Aorta (tissue), 5 donors: ENCODE measurements at places on chromosomes 5 and 9. TPM values are rescaled to one million over a fixed set of nuclear protein-coding genes. Genes with fewer than 3 reads are reported as not detected.

Gene SHB
- total RNA-seq = 28.7 TPM

Gene EXD3
- total RNA-seq = 38.2 TPM

Gene PHPT1
- total RNA-seq = 84.1 TPM

GRCh38 chr5:96065685-96066385 is 104.2 kb upstream of the ELL2 start:
- H3K27me3 ChIP-seq = no peaks in the 10 kb centered on the region
- peaks cover 7% of the 10 kb centered on the region for H3K4me1 ChIP-seq
- H3K36me3 ChIP-seq = no peaks in the 10 kb centered on the region
- H3K4me3 ChIP-seq = no peak overlapping the region

- no peaks in the 10 kb centered on the region for H3K27me3 ChIP-seq
- DNase-seq = no peak
- no peaks in the 10 kb centered on the region for H3K4me1 ChIP-seq
Measured at GRCh38 chr5:134048864-134049263, 44.1 kb upstream of the VDAC1 start.

DNA sequence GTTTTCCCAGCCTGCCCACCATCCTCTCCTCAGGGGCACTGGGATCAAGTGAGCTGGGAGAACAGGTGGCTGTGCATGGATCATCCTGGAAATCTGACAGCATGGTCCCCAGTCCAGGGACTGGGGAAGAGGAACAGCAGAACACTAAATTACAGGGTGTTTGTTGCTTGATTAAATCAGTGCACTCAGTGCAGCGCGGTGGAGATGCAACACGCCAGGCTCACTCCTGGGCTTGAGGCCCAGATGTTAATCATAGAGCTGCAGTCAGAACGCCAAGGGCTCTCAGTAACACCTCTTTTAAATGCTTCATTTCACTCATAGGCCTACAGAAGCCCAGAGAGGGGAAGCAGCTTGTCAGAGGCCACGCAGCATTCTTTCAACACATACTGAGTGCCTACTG is 14.2 kb upstream of the LARP1 start:
- no peaks in the 10 kb centered on the region for H3K36me3 ChIP-seq
- no peak for DNase-seq
- no peak overlapping the region for H3K27ac ChIP-seq
- H3K4me3 ChIP-seq = no peak overlapping the region
- no peaks in the 10 kb centered on the region for H3K27me3 ChIP-seq
- no peaks in the 10 kb centered on the region for H3K4me1 ChIP-seq

DNA sequence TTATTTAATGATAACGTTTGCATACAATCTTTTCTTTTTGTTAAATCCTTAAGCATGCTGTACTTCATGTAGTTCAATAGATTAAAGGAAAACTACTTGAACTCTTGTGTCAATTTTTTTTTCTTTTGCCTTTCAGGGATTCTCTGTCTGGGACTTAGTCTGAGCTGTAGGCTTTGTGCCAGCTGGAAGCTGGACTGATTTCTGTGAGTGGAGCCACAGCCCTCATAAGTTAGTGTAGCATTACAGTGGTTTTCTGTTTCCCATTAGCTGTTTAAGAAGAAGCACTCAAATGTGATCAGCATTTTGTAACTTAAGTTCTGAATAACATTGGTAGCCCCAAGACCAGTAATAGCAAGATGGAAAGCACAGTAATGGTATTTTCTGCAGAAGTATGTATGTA is 330.6 kb upstream of the MEF2C start:
- no peaks in the 10 kb centered on the region for H3K27me3 ChIP-seq
- H3K27ac ChIP-seq = no peak overlapping the region
- H3K4me1 ChIP-seq = peaks cover 2% of the 10 kb centered on the region

- H3K36me3 ChIP-seq = no peaks in the 10 kb centered on the region
- H3K27ac ChIP-seq = no peak within 1 kb of the TSS
- DNase-seq = no peak
- no peak within 1 kb of the TSS for H3K4me3 ChIP-seq
- H3K4me1 ChIP-seq = no peaks in the 10 kb centered on the region
Measured at GRCh38 chr9:94084314-94084713, at the start of gene PTPDC1. Gene PTPDC1, plus strand, starts transcription at chr9:94084464. Its CDS starts 67 bp downstream, at chr9:94084531.

DNA sequence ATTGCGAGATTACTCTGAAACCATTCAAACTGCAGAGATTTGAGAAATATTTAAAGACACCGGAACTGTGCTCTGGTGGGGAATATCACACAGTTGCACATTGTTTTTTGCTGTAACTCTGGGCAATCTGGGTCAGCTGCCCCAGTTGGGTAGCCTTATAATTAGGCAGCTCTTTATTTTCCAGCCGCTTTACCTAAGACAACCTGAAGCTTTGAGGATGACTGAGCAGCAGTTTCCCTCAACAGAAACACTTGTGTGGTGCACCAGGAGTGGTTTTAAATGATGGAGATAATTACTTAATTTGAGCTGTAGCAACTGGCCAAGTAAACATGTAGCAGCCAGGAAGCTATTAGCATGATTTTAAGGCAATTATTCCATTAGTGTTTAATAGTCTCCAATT is 2.9 kb downstream of the PLCXD3 start:
- no peaks in the 10 kb centered on the region for H3K4me1 ChIP-seq
